ENCODE measurements at places on chromosomes 5 and 9.

- no peak for DNase-seq
Measured at GRCh38 chr9:135252980-135253304, 165.5 kb downstream of the OLFM1 start.

GRCh38 chr9:69252436-69252835, 72.6 kb upstream of the ENTREP1 start:
- DNase-seq = no peak

DNA sequence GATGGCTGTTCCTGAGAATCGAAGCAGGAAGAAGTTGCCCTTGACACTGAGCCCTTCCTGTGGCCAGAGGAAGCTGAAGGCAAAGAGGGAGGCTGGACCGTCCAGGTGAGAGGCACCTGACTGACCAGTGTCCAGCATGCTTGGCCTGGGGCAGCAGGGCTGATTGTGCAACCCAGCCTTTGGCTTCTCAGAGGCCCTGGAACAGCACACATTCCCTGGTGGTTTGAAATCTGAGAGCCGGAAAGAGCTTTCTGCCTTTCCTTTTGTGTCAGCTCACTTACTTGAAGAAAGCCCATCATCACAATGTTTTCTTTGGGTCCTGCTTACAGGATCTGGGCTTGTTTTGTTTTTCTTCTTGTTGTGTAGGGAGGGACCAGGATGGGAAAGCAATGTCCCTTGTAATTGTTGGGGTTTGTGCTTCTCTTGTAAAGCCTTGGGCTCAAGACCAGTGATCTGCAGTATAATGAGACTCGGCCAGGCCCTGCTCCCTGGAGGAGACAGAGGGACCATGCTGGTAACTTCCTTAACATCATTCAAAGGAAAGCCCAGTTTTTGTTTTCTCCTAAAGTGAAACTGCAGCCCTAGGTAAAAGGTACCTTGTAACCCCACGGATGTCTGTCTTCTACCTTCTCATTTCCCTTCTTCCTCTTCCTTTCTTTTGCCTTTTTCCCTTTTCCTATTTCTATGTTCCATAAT, 213.7 kb downstream of the NXNL2 start:
- no peak for DNase-seq

- DNase-seq = no peak
Measured at GRCh38 chr5:28110781-28111180, 1072.4 kb upstream of the CDH9 start.

DNA sequence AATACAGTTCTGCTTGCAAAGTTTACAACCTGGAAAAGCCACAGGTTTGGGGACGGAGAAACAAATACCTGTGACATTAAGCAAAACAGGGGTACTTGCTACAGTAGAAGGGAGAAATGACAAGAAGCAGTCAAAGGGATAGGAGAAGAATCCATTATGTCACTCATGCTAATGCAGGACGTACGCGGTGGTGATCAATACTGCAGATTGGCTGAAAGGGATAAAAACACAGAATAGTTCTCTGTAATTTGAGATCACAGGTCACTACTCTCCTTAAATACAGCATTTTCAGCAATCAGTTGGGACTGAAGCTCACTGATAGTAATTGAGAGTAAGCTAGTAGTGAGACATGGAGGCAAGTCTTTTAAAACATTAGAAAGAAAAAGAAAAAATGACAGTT, 130.3 kb upstream of the MTAP start:
- no peak for DNase-seq

- DNase-seq = no peak
Measured at GRCh38 chr5:143274952-143275351, 128.5 kb downstream of the NR3C1 start.

- DNase-seq = peak; percentile 32
Measured at GRCh38 chr9:136769710-136770191, 5.4 kb upstream of the LCN15 start.

DNA sequence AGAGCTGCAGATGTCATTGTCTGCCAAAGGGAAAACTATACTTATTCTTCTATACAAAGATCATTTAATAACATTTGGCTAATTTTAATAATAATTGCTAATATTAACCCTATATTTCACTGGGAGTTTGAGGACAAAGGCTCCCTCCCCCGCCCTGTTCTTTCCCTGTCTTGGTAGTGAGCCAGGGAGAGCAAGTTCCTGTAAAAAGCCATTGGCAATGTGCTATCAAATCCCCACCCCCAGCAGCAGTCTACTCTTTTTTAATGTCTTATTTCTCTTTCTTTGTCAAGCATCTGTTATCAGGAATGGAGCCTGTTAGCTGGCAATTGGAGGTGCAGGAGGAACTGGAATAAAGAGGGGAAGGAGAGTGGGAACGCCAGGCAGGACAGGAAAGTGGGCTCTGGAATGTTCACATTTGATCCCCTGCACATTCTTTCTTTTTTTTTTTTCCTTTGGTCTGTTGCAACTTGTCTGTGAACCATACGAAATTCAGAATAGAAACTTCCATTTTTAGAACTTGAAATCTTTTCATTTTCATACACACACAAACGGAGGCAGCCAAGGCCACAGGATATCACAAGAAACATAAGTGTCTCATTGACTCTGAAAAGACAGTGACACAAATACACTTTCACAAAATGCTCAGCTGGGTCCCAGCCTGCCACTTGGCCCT, 664.8 kb upstream of the ZNF608 start:
- DNase-seq = peak; percentile 57

GRCh38 chr5:136246122-136246521, 53.2 kb upstream of the SMIM32 start:
- no peak for DNase-seq

DNA sequence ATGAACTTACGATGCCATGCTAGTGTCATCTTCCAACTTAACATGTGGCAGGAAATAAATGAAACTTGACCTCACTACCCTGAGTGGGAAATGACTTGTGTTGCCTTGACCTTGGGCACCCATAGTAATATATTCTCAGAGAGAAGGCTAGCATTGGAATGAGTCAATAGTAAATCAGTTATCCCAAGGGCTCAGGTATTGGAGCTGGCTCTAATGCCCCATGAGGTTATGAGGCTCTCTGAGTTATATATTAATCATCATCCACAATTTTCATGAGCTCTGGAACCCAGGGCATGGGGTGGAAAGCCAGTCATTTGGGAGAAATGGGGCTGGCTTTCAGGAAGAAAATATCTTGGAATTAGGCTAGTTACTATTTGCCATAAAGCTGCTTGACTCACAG, 42.4 kb upstream of the SMIM32 start:
- no peak for DNase-seq

Measured in NCI-H1092 treated with DMSO at 0.1 percent for 48 hours (cell line).